ENCODE measurements at places on chromosomes 11 and 22.

DNA sequence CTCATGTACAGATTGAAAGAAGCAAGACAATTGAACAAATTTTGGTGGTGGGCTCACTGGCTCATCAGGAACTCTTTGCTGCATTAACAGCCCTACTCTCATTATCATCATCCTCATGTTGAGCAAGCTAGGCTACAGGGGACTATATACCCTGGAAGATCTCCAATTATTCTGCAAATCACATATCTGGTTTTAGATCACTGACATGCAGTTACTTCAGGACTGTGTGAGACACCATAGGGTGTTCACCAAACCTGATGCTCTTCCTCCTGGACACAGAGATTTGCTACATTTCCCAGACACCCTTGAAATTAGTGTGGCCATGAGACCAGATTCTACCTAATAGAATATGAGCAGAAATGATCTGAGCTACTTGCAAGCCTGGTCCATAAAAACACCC lies 23.0 kb upstream of the ME3 start:
- no peak for DNase-seq

DNA sequence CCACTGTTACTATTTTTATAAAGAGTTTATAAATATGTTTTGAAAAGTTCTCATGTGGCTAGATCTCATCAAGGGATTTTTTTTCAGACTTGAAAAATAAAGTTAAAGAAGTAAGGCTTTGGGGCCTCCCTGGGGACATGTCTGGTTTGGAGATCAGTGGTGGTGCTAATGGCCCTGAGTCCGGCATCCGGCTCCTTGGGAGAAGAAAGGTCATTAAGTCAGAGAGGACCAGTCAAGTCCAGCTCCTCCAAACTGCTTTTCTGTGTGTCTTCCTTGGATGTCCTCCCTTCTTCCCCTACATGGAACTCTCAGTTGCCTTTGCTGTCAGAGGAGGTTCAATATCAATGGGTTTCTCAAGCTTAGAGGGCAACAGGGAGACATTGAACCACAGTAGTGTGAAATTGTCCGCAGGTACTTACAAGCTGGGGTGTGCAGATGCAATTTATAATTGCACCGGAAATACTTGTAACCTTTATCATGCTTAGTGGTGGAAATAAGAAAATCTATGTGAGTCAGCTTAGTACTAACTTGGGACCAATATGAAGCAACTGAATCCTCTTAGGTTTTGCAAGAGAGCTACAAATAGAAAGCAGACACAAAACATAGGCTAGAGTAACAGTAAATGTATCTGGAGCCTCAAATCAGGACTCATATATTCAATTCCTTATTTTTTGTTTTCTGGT lies 144.3 kb downstream of the TEAD1 start:
- no peak for DNase-seq

GRCh38 chr11:111361874-111362273 lies 17.2 kb downstream of the POU2AF1 start:
- no peak for DNase-seq

DNA sequence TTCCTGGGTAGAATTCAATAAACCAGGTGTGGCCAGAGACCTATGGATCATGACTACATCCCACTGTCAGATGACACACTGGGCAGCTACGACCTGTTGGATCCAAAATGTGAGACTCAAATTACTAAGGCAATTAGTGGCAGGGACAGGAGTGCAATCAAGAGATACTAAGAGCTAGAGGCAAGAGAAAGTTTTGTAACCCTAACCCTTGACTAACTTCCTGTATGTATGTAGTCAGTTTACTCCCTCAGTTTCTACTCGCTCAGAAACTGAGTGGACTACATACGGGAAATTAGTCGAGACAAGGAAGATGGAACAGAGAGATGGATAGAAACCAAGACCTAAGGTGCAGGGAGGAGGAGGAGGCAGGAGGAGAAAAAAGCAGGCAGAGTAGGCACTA lies 2.7 kb downstream of the CYB5R2 start:
- DNase-seq: no peak

DNA sequence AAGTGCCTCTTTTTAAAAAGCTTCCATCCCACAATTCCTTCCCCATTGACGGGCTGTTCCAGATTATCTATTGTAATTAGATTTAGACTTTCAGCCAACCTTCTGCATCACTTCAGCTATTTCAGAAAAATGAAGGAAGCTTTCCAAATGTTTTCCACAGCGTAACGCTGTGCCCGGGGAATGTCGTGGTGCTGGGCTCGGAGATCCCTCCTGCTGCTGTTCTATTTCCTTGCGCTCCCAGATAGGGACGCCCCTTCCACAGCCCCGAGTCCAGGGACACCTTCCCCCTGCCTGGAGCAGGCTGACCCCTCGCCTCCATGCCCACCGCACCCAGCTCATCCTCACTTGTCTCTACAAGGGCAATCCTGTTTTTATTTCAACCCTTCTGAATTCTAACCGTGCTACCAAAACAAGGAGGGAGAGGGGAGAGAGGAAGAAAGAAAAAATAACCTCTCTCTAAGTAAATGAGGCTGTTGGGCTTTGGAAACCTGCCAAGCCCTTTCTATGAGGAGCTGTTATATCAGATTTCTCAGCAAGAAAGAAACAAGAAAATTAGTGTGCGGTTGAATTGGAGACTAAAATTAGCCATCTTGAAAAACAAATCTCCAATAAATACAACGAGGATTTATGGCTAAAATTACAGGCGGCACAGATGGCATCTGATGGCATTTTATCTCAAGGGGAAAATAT lies 366.9 kb downstream of the BRD1 start:
- no peak for DNase-seq

- DNase-seq: no peak
Observed at GRCh38 chr11:128525411-128526243, 61.7 kb downstream of the ETS1 start.

GRCh38 chr11:27012234-27012921 lies 18.5 kb downstream of the FIBIN start:
- no peak for DNase-seq

- no peak for DNase-seq
Observed at GRCh38 chr11:34192481-34193401, 87.3 kb downstream of the NAT10 start.

DNA sequence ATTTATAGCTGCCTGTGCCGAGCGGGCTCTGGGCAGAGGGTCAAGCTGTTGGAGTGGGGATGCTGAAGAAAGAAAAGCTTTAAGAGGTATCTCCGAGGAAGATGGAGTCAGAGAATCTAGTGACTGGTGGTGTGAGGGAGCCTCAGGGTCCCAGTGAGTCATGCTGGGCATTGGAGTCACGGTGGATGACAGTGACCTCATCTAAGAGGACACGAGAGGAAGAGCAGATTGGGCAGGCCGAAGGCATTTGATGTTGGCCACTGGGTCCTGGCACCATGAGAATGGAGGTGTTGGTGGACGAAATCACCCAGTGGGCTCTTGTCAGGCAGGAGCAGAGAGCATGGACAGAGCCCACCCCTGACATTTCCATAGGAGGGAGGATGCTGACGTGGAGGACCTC lies 68.4 kb downstream of the TBC1D22A start:
- DNase-seq: no peak

GRCh38 chr22:50564289-50564688 lies 1.6 kb upstream of the SYCE3 start:
- no peak for DNase-seq

- DNase-seq: no peak
Observed at GRCh38 chr22:46349238-46349637, 13.7 kb downstream of the TRMU start.

DNA sequence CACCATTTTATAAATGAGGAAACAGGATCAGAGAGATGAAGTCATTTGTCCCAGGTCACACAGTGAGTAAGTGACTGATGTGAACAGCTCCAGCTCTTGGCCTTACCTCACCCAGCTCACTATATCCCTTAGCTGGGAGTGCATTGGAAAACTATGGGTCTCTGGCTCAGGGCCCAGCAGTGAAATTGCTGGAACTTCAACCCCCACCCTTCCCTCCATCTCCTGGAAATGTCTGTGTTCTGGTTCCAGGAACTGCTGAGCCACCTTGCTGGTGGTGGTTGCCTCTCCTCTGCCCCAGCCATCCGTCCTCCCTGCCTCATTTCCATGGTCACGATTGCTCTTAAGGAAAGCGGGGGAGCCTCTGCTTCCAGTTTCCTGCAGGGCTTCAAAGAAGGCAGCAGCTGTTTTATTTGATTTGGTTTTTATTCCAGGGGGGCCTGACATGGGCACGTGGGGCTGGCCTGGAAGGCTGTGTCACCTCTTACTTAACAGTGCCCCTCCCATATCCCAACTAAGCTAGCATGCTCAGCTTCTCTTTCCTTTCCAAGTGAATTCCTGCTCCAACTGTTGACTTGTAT lies 46.2 kb upstream of the CSTF3 start:
- no peak for DNase-seq

DNA sequence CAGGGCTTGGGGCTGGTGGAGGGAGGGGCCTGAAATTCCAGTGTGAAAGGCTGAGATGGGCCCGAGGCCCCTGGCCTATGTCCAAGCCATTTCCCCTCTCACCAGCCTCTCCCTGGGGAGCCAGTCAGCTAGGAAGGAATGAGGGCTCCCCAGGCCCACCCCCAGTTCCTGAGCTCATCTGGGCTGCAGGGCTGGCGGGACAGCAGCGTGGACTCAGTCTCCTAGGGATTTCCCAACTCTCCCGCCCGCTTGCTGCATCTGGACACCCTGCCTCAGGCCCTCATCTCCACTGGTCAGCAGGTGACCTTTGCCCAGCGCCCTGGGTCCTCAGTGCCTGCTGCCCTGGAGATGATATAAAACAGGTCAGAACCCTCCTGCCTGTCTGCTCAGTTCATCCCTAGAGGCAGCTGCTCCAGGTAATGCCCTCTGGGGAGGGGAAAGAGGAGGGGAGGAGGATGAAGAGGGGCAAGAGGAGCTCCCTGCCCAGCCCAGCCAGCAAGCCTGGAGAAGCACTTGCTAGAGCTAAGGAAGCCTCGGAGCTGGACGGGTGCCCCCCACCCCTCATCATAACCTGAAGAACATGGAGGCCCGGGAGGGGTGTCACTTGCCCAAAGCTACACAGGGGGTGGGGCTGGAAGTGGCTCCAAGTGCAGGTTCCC lies at the start of gene APOC3:
Gene APOC3 (plus strand): TSS at position 383 of the 659 bp plus-strand sequence. CDS start 676 bp downstream, outside the sequence.
- no peak for DNase-seq

- DNase-seq: no peak
Observed at GRCh38 chr11:17578296-17578695, 31.2 kb downstream of the OTOG start.

- no peak for DNase-seq
Observed at GRCh38 chr11:92702037-92702804, 267.2 kb upstream of the MTNR1B start.

- DNase-seq: no peak
Observed at GRCh38 chr11:9022961-9023680, 19.3 kb upstream of the NRIP3 start.

DNA sequence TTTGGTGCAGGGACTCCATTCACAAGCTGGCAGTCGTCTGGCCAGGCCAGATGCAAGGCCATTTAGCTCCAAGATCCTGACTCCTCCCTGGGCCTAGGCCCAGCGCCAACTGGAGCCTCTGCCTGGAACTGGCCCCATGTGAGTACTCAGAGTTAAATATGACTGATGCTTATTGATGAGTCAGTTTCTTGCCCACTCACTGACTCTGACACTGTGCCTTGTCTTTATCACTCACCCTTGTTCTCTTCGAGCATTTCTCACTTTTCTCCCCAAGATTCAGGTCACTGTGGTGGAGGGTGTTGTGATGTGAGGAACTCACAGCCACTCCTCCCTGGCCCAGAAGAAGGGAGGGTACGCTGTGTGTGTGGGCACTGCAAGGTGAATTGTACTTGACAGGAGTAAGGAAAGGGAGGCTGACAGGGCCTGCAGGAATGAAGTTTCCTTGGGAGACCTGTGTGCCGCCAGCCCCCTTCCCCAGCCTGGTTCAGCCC lies 23.2 kb upstream of the ST3GAL4 start:
- DNase-seq: no peak

DNA sequence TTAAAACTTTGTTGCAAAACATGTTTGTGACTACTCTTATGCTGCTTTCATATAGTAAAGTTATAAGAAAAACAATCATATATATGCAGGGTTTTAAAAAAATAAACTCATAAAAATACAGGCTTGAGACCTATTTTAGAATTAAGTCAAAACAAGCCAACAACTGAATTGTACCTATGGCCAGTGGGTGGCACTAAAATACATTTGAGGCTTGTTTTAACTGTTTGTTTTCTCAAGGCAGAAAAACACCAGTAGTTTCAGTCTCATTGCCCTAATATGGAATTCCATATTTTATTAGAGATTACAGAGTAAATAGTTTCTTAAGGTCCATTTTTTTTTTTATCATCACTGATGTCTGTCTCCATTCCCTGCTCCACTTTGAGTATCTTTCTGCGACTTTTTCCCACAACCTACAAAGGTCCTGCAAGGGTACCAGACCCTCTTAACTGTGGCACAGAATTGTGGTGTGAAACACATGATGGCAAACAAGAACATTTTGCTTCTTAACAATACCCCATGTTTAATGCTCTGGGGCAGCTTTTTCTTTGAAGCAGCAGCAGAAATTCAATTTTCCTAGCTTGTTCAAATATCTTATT lies 8.5 kb upstream of the CCDC89 start:
- no peak for DNase-seq

DNA sequence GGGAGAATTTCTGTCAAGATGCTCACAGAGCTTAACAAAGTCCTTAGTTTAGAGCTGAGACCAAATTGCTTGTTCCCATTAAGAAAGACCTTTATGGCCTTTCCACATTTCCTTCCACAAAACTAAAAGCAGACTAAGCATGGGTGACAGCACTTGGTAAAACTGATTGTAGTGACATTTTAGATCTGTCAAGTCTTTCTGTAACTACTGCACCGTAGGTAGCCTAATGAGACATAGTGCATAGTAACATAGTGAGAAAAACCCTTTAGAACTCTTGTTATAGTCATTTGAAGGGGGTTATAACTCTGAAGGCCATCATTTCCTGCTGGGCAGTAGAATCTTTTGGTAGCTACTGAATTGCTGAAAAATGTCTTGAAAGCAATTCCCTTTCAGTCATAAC lies 990.9 kb upstream of the CNTN5 start:
- DNase-seq: no peak

DNA sequence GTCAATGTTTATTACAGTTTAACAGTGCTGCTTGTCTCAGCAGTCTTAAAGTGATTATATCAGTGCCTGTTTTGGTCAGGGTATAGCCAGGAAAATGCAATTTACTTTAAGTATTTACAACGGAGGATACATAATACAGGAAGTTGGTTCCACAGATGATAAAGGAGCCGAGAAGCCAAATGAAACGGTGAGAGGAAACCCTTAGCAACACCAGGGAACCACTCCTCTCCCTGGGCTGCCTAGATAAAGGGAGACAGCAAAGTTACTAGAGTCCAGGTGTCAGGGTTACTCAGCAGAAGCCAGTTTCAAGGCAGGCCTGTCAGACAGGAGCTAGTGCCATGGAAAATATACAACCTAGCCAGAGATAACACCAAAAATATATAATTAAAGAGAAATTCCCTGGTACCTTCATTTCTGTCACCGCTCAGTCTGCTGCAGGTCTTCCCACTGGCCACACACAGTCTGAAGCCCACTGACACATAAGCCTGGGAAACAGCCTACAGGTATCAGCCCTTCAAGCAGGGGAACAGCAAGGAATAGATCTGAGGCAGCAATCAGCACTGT lies 55.5 kb downstream of the FAM76B start:
- DNase-seq: no peak

Data from activated CD4-positive, CD25-positive, alpha-beta regulatory T cell treated with anti-CD3 and anti-CD28 coated beads, Interleukin-2, amount 50 U/mL, for 16 hours (primary cell).